ENCODE measurements at places on chromosomes 12 and 14.

- DNase-seq, result no peak
Observed at GRCh38 chr12:52383331-52383730, 2.1 kb downstream of the KRT84 start.

DNA sequence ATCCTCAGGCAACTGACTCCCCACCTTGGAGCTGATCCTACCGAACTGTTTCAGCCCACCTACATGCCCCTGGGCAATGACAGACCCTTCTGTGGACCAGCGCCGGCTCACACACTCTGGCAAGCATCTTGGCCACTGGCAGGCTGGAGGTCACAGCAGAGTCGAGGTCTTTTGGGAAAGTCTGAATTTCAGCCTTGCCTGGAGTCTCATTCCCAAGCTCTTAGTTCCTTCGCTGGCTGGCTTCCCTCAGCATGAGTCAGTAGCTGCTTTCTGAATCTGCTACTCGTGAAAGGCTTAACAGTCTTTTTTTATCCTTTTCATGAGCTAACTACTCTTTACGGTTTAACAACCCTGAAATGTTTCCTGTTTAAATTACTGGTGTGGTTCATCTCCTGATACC is 44.5 kb downstream of the ASCL4 start:
- no peak for DNase-seq

DNA sequence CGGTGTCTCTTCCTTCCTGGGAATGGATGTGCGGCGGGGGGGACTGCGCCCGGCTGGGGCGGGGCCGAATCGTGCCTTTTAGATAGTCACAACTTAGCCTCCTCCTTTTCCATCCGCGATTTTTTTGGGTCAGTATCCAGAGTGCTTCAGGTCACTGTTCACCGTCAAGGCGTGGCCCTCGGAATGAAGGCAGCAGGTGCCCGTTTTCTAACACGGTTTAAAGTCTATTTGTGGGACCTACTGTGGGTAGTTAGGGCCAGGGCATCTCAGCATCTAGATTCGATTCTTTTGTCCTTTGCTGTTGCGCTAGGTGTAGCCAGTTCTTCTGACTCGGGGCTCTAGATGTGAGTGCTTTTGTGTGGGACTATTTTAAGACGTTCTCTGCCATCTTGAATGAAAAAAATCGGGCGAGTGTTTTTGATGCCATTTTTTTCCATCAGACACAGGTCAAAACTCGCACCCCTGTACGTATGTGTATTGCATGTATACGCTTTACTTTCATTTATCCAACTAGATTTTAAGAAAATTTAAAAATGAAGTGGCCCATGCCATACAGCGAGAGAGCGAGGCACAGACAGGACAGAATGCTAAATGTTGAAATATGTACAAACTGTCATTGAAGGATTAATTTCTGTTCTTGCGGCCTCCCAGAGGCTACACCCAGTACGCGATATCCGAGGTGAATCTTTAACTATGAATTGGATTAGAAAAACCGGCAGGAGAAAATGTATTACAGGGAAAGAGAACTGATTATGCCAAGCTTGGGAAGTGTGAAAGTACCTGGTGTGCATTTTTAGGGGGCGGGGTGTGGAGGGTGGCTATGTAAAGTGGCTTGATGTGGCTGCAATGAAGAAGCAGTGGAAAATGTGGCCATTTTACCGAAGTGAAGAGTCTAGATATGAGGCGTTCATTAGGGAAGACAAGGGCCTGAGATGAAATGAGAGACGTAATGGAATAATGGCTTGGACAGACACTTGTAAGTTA is 835 bp downstream of the VEZT start:
- DNase-seq, result peak; percentile 87

- DNase-seq, result no peak
Observed at GRCh38 chr14:32011225-32011624, 65.9 kb upstream of the ARHGAP5 start.

DNA sequence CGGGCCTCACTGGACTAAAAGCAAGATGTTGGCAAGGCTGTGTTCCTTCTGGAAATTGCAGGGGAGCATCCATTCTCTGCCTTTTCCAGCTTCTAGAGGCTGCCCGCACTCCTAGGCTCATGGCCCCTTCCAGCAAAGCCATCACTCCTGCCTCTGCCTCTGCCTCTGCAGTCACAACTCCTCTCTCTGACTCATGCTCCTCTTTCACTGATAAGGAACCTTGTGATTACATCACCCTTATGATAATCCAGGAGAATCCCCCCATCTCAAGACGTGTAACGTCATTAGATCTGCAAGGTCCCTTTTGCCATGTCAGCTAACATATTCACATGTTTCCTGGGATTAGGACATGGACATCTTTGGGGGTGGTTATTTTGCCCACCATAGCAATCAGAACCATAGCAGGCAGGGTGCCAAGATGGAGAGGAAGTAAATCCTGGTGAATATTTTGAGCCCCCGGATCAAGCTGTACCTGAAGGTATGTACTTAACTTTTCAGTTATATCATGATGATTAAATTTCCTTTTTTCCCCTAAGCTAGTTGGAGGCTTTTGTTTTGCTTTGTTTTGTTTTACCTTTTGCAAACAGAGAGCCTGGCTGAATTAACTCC is 123.6 kb downstream of the SCARB1 start:
- DNase-seq, result peak; percentile 10

GRCh38 chr12:132600048-132601032 is 10.0 kb downstream of the LRCOL1 start:
- DNase-seq, result peak; percentile 93
